ENCODE measurements at places on chromosomes 12 and 14.

DNA sequence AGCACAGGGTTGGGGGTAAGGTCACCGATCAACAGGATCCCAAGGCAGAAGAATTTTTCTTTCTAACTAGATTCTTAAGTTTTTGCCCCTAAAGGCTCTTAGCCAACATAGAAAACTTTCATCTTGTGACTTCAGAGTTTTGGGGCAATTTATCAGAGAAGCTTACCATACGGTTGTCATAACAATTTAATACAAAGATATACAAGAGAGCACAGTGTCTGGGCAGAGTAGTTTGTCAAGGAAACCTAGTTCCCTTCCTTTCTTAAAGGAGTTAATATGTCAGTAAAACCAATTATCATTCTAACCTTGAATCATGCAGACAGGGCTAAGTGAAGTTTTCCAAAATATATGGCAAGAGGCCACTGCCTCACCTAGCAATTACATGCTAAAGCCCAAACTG lies 18.4 kb downstream of the NR2C1 start:
- DNase-seq: no peak

- no peak for DNase-seq
These were observed 20.2 kb downstream of the TNFAIP2 start for GRCh38 chr14:103143506-103143905.

DNA sequence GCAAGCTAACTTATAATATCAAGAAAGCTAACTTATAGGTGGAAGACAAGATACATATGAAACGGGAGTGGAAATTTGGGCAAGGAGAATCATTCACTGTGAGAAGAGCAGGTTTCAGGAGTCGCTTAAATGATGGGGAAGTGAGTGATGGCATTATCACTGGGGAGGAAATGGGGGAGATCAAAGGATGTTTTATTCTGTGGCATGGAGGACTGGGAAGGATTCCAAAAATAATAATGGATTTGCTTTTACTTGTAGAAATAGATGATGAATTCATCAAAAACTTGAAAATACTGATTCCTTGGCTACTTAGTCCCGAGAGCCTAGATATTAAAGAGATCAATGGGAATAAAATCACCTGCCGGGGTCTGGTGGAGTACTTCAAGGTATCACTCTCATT lies 47.8 kb downstream of the SAV1 start:
- no peak for DNase-seq

GRCh38 chr12:2248901-2249381 lies 196.2 kb downstream of the CACNA1C start:
- no peak for DNase-seq

DNA sequence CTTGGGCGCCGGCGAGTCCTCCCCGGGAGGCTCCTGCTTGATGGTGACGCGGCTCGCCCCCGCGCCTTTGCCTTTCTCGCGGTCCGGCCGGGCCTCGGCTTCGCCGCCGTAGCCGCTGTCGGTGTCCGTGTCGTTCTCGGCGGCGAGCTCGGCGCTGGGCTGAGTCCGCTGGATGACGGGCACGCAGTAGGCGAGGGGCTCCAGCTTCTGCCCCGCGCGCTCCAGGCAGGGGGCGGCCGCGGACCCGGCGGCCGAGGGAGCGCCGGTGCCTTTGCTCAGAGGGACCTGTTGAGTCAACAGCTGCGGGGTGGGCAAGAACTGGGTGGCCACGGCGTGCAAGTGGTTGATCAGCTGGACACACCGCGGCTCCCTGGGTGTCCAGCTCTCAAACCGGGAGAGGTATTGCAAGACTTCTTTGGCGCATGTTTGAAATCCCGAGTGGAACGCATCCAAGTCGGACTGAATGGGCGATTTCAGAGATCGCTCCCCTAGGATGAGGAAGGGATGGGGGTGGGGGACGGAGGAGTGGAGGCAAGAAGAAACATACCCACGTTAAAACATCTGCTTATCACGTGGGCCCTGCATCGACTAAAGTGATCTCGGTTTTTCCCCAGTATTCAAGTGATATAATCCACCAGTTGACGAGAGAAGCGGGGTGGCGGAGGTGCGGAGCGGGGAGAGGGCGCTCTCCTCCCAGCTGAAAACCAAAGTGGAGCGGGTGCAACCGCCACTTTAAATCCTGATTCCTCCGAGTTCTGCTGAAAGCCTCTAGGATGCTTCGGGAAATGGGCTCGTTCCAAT lies 2.0 kb downstream of the BHLHE41 start:
- peak; percentile 85 for DNase-seq

All from putamen (tissue), 1 donor.